ENCODE measurements at places on chromosomes 2 and 18.

DNA sequence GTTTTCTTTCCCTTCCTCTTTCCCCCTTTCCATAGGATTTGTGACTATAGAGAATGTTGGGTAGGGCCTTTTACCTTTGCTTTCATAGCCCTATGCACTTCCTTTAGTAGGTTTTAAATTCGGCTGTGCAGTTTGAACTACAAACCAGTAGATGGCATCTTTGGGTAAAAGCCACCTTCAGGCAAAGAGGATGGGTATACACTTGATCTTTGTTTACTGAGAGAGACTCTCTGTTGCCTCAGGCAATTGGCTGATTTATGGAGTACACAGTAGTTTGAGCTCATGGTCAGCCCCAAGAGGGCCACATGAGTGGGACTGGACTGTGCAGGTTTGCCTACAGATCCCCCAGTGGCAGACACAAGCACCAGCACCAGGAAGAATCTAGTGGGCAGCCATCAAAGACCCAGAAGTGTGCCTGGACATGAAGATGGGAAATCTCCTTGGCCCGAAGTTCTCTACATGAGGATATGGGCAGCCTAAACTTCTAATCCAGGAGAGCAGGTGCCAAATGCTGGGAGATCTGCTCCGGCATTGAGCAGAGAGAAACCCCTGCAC lies 1304.3 kb upstream of the DDX18 start:
- DNase-seq: no peak

- DNase-seq: no peak
Observed at GRCh38 chr18:67682516-67682915, 166.0 kb upstream of the DSEL start.

GRCh38 chr18:24060644-24061043 lies 46.1 kb downstream of the TTC39C start:
- DNase-seq: no peak

DNA sequence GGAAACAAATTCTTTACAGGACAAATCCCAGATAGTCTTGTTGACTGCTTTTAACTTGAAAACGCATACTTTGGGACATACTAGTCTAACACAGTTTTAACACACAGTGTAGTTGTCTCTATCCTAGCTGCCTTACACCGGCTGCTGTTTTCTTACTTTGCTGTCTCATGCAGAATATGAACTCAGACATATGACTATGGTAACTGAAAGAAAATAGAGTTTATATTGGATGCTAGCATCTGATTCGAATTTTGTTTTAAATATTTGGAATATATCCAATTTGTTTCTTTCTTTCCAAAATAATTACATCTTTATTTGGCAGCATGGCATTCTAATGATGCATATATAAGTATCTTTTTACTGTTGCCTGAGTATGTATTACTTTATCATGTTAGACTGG lies 69.8 kb downstream of the ANKRD12 start:
- no peak for DNase-seq
